T follicular helper cell (primary cell): ENCODE measurements at places on chromosomes 16 and 17.

DNA sequence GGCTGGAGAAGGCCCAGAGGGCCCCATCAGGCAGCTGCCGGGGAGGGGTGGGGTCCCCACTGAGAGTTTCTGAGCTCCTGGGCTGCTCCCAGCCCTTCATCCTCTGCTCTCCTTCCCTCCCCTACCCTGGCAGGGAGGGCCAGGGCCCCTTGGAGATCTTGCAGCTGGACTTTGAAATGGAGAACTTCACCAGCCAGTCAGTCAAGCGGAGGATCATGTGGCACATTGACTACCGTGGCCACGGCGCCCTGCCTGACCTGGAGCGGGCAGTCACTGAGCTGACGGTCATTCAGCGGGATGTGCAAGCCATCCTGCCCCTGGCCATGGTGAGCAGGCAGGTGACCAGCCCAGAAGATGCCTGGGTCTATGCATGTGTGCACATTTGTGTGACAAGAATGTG is 49.5 kb downstream of the TMEM132E start:
- DNase-seq: no peak

DNA sequence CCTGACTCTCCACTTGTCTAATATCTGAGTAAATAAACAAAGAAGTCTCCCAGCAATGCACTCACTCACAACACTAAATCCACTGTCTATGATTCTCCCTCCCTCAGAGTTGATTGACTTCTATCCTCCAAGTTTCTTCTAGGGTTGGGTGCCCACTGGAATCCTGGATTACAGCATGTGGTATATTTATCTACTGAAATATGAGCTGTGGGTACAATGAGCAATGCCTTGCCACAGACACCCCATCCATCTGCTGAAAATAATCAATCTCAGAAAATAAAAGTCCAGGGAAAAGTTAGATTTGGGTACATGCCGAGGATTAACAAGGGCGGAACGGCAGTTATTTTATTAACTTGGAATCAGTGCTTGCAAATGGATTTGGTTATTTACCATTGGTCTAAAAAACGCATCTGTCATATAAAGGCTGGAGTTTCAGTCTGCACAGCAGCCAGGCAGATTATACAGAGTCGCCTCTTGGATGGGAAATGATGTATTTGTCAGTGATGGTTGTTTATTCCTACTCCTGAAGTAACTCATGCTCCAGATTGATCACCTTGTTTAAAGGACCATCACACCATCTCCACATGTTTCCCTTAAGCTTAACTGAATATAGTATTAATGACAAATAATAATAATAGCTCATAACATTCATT is 193.9 kb upstream of the SOX9 start:
- no peak for DNase-seq

- DNase-seq: no peak
These were observed 99.9 kb downstream of the ASIC2 start for GRCh38 chr17:33192951-33193911.

GRCh38 chr17:32206861-32207260 is 58.8 kb upstream of the RHBDL3 start:
- DNase-seq: no peak

GRCh38 chr17:55420776-55421178 is 858 bp downstream of the MMD start:
- DNase-seq: peak; percentile 8

DNA sequence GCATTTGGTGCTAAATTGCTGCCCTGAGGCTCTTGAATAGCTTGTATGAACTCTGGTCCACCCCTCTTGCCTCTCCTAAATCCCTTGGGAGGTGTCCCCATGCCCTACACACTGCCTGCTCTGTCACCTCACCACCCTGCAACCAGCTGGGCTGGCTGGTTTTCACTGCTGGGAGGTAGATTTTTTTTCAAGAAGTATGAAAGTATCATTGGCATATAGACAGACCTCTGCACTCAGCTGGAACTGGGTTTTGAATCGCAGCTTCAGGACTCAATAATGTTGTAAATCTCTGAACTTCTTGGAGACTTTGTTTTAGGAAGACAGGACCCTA is 184.9 kb downstream of the MSI2 start:
- no peak for DNase-seq

DNA sequence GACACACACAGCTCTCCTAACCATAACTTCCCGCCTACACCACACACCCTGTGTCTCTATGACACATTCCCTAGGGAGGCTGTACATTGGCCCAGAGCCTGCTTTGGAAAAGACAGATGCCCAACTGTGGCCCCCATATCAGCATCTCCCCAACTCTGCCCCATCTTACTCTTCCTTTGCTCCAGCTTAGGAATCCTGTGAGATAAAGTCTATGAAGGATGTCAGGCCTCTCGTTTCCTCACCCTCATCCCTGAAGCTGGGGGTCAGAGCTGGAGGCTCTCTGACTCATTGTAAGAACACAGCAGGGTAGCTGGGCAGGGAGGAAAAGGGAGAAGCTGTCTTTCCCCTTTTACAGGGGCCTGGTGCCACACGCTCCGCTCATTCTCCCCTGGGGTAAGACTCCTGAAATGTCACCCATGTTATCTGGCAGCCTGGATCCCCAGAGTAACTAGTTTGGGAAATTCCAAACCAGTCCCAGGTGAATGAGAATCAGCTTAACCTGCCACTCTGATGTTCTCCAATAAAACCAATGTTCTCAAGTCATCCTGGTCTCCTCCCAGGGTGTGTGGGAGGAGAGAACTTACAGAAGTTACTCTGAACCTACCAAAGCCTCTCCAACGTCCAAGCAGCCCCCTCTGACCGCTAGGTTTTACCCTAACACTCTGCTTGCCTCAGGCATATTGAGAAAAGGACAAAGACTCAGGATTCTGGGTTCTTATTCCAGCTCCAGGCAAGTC is 2.8 kb downstream of the RAPGEFL1 start:
- DNase-seq: no peak

- no peak for DNase-seq
These were observed 399.9 kb upstream of the ZFHX3 start for GRCh38 chr16:73447846-73448245.

DNA sequence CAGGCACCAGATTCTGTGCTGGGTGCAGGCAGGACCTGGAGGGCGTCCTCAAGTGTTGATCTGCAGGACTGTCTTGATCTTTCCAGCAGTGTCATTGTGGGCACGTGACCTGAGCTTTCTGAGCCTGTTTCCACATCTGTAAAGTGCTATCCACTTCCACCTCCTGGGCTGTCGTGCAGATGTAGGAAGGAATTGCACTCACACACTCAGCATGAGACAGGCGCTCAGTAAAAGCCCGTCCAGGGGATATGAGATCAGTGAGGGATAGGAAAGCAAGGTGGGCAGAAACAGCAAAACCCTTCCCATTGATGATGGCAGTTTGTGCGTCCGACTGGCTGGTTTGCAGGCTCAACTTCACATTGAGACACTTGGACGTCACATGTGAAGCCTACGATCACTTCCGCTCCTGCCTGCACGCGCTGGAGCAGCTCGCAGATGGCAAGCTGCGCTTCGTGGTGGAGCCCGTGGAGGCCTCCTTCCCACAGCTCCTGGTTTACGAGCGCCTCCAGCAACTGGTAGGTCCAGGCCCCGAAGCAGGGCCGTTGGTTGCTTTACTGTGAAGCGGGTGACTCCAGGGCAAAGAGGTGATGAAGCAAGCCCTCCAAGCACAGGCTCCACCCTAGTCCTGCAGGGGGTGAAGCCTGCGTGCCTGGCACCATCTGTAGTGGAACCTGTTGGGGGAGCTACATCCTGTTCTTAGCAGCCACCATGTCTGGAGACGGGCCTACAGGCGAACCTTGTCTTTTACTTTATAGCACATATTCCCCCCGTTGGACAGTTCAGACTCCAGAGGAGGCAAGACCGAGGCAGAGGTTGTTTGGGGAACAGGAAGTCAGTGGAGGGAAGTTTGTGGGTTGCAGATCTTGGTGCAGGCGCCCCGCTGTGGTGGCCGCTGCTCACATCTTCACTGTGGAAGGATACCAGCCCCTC is 23.0 kb downstream of the METTL22 start:
- DNase-seq: no peak

- no peak for DNase-seq
These were observed 13.6 kb downstream of the CARHSP1 start for GRCh38 chr16:8855051-8855786.

GRCh38 chr17:40291281-40291664 is 3.6 kb downstream of the CDC6 start:
- no peak for DNase-seq

DNA sequence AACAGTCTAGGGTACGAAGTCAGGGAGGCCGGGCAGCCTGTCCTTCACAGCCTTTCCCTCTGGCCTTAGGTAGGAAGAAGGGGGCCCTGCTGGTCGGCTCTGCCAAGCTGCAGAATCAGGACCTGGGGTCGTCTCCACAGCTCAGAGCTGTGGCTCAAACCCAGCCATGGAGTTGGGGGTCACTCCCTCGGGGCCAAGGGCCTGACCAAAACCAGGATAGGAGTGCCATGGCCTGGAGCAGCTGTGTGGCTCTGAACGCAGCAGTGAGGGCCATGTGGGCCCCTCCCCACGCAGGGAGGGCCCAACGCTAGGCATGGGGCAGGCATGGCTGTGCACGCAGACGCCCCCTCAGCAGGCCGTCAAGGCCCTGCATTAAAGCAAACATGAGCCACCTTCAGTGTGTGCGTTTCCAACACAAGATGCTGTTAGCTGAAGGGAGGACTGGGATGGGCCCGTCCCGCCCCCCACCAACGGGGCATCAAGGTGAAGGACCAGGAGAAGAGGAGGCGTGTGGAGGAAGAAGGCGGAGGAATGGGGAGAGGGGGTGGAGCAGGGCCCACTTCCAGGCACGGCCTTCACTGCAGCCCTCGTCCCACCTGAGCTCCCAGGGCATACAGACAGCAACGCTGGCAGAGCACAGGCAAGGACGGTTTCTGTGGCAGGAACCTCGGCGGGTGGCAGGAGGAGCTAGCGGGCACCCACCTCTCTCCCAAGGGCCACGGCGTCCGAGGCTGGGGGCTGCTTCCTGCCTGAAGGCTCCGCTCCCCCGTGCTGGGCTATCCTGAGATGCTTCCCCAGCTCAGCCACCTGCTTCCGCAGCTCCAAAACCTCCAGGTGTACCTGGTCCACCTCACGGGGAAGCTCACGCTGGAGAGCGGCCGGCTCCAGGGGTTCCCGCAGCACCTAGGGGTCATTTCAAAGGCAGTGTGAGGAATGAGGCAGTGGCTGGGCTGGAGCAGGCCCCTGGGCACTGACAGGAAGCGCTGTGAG is 55.3 kb downstream of the CCDC57 start:
- no peak for DNase-seq

GRCh38 chr16:16062023-16062937 is 112.9 kb downstream of the ABCC1 start:
- DNase-seq: no peak

- no peak for DNase-seq
These were observed 10.3 kb upstream of the ASGR2 start for GRCh38 chr17:7124923-7125322.

- DNase-seq: no peak
These were observed 14.9 kb upstream of the STAC2 start for GRCh38 chr17:39240631-39241030.

GRCh38 chr17:42313773-42314566 is 25.7 kb downstream of the STAT5A start:
- DNase-seq: no peak

- no peak for DNase-seq
These were observed 42.3 kb upstream of the BCAR1 start for GRCh38 chr16:75293772-75294171.

DNA sequence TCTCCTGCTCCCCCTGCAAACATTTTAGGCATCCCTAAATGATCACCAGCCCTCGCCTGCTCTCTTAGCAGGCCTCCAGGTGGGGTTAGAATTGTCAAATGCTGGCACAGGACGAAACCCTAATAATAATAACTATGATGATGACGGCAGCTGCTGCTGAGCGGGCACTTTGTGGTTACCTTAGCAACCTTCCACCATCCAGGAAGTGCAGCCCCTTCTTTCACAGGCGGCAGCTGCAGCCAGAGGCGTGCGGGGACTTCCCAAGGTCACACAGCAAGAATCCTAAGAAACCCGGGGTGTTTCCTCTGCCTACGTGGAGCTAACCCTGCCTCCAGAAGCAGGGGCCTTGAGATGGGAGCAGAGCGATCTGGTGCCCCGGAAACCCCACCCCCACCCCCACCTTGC is 22.4 kb upstream of the EIF1 start:
- peak; percentile 61 for DNase-seq

GRCh38 chr16:67637625-67638024 is 7.3 kb upstream of the CARMIL2 start:
- no peak for DNase-seq
